ENCODE measurements at places on chromosomes 16 and 17.
A peak's percentile ranks its signal among the peaks of the same experiment; 100 is the strongest.

DNA sequence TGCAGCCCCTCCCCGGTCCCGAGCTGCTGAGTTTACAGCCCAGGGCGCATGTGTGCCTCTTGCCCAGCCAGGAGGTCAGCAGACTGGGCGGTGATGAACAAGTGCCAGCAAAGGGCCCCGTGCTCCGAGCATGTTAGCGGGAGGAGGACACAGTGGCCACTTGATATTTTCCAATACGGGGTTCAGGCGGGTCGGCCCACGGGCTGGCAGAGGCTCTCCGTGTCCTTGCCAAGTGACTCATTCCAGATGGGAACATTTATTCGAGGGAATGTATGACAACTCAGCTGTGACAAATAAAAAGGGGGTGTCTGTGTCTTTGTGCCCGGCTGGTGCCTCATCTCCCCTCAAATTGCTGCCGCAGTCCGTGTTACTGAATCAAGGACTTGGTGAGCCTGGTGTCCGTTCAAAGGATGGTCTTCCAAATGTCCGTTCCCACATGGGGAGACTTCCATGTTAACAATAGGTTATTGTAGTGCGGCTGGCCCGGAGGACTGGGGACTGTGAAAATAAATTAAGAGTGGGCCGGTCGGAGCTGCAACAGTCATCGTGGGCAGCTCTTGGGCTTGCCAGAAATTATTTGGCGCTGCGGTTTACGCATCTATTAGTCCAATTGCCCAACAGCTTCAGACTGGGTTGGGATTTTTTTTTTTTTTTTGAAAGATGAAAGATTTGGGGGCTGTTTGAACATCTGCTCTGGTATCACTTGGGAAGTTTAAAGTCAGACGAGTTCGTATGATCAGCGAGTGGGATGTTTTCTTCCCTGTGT is 174.0 kb upstream of the CIBAR2 start:
- DNase-seq: no peak

GRCh38 chr16:88901718-88902337 is 35.4 kb upstream of the PABPN1L start:
- DNase-seq: no peak

DNA sequence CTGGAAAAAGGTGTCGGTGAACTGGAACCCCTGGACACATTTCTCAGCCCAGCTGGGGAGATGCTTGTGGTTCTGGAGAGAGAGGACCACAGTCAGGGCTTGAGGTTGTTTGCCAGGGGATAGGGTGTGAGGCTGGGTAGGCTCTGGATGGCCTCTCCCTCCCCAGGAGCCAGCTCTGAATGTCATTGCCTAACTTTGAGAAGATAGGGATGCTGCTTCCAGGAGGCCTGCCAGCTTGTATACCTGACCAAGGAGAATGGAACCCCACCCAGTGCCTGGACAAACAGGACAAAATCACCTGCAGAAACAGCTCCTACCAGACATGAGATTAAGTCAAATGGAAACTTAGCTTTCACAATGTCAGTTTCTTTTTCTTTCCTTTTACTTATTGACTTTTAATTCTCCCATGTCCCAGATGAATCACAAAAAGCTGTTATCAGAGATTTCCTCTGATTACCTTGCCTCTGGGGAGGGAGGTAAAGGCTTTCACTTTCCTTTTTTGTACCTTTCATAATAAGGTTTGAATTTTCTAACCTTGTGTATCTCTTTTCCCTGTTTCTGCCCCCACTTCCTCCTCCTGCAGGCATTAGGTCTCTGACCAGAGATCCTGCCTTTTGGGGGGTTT is 29.8 kb upstream of the PLLP start:
- no peak for DNase-seq

GRCh38 chr16:83306961-83307593 is 500.7 kb upstream of the HSBP1 start:
- no peak for DNase-seq

DNA sequence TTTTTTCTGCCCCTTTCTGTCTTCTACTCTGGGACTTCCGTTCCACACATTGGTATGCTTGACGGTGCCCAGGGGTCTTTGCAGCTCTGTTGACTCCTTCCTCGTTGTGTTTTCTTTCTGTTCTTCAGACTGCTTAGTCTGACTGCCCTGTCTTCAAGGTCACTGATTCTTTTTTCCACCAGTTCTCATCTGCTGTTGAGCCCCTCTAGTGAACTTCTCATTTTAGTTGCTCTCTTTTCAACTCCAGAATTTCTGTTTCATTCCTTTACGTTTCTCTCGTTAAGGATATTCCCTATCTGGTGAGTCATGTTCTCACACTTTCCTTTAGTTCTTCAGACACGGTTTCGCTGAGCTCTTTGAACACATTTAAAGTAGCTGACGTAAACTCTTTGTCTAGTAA is 13.8 kb downstream of the GAA start:
- no peak for DNase-seq

DNA sequence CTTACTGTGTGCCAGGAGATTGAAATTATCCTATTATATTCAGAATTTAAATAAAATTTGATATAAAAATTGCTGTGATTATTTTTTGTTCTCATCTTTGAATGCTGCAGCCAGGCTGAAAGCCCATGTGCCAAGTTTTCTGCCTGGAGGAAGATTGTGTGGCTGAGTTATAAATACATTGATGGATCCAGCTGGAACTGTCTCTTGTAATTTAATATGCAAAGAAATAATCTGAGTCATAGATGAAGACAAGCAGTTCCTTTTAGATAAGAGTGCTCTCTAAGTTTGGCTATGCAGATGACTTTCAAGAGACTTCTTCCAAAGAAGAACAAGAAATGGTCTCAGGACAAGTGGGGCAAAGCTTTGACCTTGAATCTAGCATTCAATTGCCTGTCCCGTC is 871.0 kb downstream of the CDH11 start:
- DNase-seq: no peak

DNA sequence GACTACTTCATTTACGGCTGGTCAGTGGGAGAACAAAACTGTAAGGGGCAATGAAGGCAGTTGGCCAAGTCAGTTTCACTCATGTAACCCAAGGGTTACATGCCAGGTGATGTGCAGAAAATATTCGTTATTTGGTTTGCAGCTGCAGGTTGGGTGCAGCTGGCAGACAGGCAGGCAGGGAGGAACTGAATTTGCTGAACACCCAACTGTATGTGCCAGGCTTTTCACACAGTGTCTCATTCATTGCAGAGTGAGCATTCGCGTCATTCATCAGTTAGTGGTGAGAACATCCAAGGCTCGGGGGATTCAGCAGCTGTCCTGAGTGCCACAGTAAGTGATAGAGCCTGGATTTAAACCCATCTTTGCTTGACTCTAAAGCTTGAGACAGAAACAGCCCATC is 59.7 kb downstream of the ABCC6 start:
- no peak for DNase-seq

DNA sequence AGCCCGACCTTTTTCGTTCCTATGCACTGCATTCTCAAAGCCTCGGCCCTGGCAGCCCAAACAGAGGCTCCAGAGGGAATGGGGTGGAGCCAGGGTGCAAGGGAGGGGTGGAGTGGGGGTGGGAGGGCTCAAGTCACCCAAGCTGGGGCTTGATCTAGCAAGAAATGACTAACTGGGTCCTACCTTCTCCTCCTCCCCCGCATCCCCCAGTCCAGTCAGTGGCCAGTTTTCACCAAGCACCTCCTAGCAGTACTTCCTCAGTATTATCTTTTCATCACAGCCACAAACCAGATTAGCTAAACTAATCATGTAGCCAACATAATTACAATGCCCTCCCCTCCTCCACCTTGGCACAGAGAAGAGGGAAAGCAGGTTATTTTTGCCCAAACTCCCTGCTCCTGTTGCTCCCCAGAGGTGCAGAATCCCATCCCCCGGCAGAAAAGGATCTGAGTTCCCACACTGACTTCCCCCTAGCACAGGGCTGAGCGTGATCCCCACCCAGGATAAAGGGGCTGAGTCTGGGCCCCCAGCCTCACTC is 2.2 kb downstream of the JUP start:
- no peak for DNase-seq

GRCh38 chr17:39841134-39841683 is 22.9 kb downstream of the IKZF3 start:
- DNase-seq: no peak

- DNase-seq: no peak
Measured at GRCh38 chr17:38562903-38563302, 42.8 kb downstream of the SRCIN1 start.

GRCh38 chr17:2928294-2928890 is 132.2 kb downstream of the RAP1GAP2 start:
- DNase-seq: no peak

DNA sequence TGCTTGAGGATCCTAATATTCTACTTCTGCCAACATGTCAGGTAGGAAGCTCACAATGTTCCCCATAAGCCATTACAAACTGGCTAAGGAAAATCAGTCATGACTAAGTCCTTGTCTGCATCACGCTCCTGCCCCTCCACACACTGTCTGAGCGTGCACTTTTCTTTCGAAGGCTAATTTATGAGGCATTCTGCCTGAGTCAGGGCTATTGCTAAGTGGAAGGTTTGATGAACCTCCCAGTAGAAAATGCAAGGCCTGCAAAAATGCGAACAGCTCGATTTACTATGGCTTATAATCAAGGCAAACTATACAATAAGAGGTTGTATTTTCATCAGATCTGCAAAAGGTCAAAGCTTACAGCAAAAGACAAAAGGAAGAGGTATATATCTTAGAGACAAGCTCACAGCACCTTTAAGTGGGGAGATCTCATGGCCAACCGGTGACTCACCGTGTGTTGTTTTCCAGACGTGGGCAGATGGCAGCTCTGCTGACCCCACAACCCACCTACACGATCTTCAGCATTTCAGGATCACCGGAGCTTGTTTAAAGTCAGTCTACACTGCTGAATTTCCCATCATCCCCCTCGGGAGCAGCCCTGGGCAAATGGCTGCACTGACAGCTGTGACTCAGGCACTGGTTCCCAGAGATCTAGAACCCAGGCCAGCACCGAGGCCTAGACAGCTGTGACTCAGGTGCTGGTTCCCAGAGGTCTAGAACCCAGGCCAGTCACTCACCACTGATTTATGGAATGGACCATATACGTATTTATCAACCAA is 26.1 kb downstream of the MEAK7 start:
- no peak for DNase-seq

DNA sequence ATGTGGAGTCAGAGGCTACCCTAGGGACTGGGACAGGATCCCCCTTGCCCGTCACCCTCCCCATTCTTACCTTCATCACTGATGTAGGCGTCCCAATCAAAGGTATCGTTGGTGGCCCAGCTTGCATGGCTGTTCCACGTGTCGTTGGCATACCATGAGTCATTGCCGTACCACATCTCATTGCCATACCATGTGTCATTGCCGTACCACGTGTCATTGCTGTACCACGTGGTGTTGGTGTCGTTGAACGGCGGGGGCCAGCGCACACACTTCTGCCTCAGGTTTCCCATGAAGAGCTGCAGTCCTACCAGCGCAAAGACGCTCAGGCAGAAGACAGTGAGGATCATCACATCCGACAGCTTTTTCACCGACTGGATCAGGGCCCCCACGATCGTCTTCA is 4.8 kb downstream of the SCN4A start:
- DNase-seq: no peak

DNA sequence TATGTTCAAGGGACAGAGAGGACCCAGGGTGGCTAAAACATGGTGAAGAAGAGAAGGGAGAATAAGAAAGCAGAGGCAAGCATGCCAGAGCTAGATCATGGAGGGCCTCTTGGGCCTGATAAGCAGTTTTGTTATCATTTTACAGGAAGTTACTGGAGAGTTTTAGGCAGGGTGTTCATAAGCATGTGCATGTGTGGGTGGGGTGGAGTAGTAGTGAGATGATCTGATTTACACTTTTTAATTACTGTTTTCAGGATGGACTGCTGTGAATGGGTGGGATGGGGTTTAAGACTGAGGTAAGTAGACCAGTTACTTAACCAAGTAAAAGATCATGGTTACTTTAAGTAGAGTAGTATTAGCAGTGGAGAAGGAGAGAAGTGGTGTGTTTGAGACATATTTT is 173.6 kb downstream of the PHKB start:
- no peak for DNase-seq

GRCh38 chr16:2036200-2036966 is 9.7 kb downstream of the NHERF2 start:
- no peak for DNase-seq

DNA sequence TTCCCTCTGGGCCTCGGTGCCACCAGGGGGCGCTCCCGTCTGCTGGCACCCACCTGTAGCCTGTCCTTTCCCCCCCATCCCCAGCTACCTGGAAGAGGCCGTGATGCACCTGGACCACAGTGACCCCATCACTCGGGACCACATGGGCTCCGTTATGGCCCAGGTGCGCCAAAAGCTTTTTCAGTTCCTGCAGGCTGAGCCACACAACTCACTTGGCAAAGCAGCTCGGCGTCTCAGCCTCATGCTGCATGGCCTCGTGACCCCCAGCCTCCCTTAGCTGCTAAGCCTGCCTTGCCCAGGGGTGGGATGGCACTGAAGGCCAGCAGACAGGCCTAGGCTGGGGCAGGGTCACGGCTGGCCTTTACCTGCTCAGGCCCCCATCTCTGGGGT is 818 bp upstream of the NRN1L start:
- DNase-seq: peak; percentile 66

GRCh38 chr16:63702981-63703590 is 1418.8 kb downstream of the CDH11 start:
- no peak for DNase-seq

DNA sequence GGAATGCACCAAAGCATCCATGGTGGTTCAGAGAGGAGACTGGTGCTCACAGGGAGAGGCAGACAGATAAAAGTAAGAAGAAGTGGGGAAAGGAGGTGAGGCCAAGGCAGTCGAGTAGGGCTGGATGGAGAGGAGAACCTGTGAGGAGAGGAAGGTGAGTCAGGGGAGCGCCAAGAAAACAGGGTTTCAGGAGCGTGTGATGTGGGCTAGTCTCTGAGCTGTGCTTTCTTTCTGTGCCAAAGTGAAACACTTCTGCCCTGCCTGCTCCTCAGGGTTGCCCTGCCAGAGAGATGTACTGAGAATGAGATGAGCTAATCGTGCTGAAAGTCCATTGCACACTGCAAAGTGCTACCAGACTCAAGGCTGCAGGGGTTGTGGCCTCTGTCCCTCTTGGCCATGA is 310.7 kb upstream of the CCL2 start:
- no peak for DNase-seq

- DNase-seq: no peak
Measured at GRCh38 chr17:48611681-48612455, 1.1 kb upstream of the HOXB7 start.

DNA sequence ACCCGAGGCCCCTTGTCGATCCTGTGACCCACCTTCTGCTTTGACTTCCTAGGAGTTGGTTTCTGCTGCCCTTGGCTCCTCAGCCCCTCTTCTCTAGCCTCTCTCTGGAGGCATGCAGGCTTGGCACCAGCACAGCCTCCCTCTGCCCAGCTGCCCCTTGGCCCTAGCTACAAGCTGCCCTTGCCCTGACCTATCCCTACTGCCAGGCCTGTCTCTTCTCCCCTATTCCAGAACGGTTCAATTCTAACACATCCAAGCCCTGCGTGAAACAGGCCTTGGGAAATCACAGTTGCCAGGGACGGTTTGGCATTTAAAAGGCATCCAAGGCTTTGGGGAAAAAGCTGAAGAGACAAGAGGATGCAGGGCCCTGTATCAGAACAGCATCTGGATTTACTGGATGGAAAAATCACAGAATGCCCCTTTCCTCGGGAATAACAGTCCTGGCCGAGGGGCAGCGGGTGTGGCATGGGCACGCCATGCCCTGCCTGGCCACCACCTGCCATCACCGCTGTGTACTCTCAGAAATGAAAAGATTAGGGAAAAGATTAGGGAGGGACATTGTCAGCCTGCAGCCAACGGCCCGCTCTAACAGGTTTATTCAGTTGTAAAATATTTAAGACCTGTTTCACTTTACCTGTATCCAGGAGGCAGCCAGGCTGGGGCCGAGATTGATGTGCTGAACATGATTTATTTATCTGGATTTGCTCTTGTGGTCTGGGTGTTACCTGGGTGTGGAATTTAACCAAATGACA is 15.8 kb downstream of the RAI1 start:
- DNase-seq: no peak

- DNase-seq: no peak
Measured at GRCh38 chr17:66627985-66628384, 206.9 kb upstream of the CACNG5 start.

Data from stimulated activated CD8-positive, alpha-beta memory T cell treated with anti-CD3 and anti-CD28 coated beads, Interleukin-4, amount 100 ng/mL, for 24 hours (primary cell).